ENCODE measurements at places on chromosomes 4 and X. TPM values are rescaled to one million over a fixed set of nuclear protein-coding genes. Genes with fewer than 3 reads are reported as not detected.

The OPRPN gene
- polyA plus RNA-seq = not detected

The BCORL1 gene
- polyA plus RNA-seq = 0.70 TPM

- peaks cover 9% of the 10 kb centered on the region for H3K27me3 ChIP-seq
- no peak for DNase-seq
- no peak overlapping the region for H3K27ac ChIP-seq
- H3K4me3 ChIP-seq = no peak overlapping the region
- H3K36me3 ChIP-seq = no peaks in the 10 kb centered on the region
- no peaks in the 10 kb centered on the region for H3K4me1 ChIP-seq
Measured at GRCh38 chrX:101749436-101749835, 89.8 kb upstream of the ARMCX2 start.

DNA sequence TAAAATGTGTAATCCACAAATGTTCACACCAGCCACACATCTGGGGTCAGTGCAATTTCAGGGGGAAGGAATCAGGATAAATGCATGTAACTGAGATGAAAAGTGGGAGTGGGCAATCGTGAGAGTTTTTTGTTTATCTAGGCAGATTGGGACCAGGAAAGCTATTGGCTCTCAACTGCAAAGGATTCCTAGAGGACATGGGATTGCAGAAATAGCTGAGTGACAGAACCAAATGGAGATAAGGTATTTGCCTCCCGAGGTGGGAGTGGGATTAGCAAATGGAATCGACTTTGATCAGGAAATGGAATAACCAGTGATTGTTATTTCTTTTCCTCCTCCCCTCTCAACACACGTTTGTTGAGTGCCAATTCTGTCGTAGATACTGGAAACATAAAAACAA is 38.9 kb upstream of the GJB1 start:
- no peaks in the 10 kb centered on the region for H3K27me3 ChIP-seq
- H3K27ac ChIP-seq = no peak overlapping the region
- no peaks in the 10 kb centered on the region for H3K36me3 ChIP-seq
- no peak overlapping the region for H3K4me3 ChIP-seq
- DNase-seq = no peak
- H3K4me1 ChIP-seq = peaks cover 11% of the 10 kb centered on the region

- no peaks in the 10 kb centered on the region for H3K36me3 ChIP-seq
- no peak overlapping the region for H3K4me3 ChIP-seq
- H3K27ac ChIP-seq = no peak overlapping the region
- no peaks in the 10 kb centered on the region for H3K27me3 ChIP-seq
- DNase-seq = no peak
Measured at GRCh38 chr4:1632109-1633104, 51.7 kb downstream of the FAM53A start.

GRCh38 chrX:72540318-72540717 is 32.3 kb downstream of the HDAC8 start:
- H3K27me3 ChIP-seq = no peaks in the 10 kb centered on the region
- peaks cover 17% of the 10 kb centered on the region for H3K4me1 ChIP-seq
- no peak for DNase-seq
- no peaks in the 10 kb centered on the region for H3K36me3 ChIP-seq
- H3K27ac ChIP-seq = no peak overlapping the region
- H3K4me3 ChIP-seq = no peak overlapping the region

Data from naive B cell (primary cell).